Upper lobe of left lung (tissue), 6 donors: ENCODE measurements at places on chromosomes 16 and 17. TPM values are rescaled to one million over a fixed set of nuclear protein-coding genes. Genes with fewer than 3 reads are reported as not detected.
A peak's percentile ranks its signal among the peaks of the same experiment; 100 is the strongest.

The GP2 gene
- total RNA-seq = not detected

The KRT40 gene
- not detected for total RNA-seq

The OR2C1 gene
- not detected for total RNA-seq

The KRTAP3-1 gene
- not detected for total RNA-seq

The FN3KRP gene
- 18.5 TPM for total RNA-seq

The CNTNAP4 gene
- not detected for total RNA-seq

The SERPINF2 gene
- 30.9 TPM for total RNA-seq

The C1QTNF8 gene
- not detected for total RNA-seq

The TPSG1 gene
- 38.8 TPM for total RNA-seq

DNA sequence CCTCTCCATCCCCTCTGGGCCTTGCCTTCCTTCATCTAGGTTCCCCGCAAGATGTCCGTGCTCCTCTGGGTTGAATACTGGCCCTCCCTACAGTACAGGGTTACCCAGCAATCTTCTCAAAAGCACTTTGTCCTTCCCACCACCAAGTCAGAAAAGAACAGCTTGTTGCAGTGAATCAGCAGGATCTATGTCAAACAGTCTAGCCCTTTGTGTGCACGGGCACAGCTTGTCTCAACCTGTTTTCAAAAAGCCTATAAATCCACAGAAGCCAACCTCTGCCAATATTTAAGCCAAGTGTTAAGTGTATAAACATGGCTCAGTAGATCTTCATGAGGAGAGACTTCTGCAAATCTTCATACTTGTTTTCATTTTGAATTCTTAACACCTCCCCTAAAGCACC is 25.2 kb downstream of the C17orf67 start:
- H3K27ac ChIP-seq = no peak overlapping the region
- H3K27me3 ChIP-seq = no peaks in the 10 kb centered on the region
- H3K36me3 ChIP-seq = no peaks in the 10 kb centered on the region
- H3K4me3 ChIP-seq = no peak overlapping the region
- no peak for DNase-seq

GRCh38 chr16:25031441-25032307 is 16.5 kb upstream of the ARHGAP17 start:
- DNase-seq = peak; percentile 92
- H3K27ac ChIP-seq = peak overlapping the region; percentile 80
- no peaks in the 10 kb centered on the region for H3K36me3 ChIP-seq

DNA sequence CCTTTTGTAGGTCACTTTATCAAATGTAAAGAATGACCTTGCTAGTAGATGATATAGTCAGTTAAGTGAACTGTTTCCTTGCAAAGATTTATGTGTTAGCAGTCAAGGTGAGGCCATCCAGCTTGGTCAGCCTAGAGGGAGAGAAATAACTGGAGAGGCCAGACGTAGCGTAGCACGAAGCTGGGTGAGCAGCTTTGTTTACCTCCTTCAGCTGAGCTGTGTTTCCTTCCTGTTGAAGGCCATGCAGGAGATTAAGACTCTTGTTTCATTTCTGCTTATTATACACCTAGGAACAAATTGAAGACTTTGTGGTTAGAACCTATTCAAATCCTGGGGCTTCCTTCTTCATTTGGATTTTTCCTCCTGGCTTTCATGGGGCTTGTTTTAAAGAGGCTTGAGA is 267.1 kb downstream of the PHKB start:
- no peaks in the 10 kb centered on the region for H3K36me3 ChIP-seq
- no peak overlapping the region for H3K4me3 ChIP-seq

DNA sequence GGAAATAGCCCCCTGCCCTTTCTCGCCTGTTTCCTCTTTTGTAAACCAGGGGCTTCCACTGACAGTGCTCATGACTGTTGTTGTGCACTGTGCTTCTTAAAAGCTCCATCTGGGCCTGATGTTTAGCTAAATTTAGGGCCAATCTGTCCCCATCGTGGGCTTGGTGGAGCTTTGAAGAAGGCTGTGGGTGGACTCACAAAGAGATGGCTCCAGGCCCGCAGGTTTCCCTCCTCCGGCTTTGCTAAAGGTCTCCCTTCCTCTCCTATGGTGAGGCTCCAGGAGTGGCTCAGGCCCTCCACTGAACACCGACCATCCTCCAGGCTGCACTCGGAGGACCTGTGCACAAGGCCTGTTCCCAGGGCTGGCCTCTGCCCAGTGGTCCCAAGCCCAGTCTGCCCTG is 30.2 kb upstream of the XPO6 start:
- no peak overlapping the region for H3K4me3 ChIP-seq
- no peak for DNase-seq
- no peaks in the 10 kb centered on the region for H3K36me3 ChIP-seq
- H3K27ac ChIP-seq = no peak overlapping the region
- H3K4me1 ChIP-seq = no peaks in the 10 kb centered on the region

DNA sequence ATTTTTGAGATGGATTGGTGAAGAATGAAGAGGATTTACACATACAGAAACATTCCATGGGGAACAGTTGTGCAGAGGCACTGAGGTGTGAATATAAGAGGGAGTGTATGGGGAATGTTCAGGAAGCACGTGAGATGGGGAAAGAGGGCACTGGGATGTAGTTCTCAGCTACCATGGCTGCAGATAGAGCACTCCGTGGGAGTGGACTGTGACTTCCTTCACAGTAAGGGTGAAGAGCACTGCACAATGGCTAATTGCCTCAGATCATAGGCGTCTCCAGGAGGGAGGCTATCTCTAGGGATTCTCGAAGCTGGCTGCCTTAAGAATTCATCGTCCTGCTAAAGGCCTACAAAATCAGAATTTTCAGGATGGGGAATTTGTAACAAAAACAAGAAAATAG is 7.0 kb downstream of the YPEL2 start:
- H3K27me3 ChIP-seq = no peaks in the 10 kb centered on the region
- H3K4me1 ChIP-seq = peaks cover 55% of the 10 kb centered on the region
- H3K27ac ChIP-seq = no peak overlapping the region
- H3K4me3 ChIP-seq = no peak overlapping the region
- H3K36me3 ChIP-seq = no peaks in the 10 kb centered on the region
- DNase-seq = no peak

- no peak overlapping the region for H3K4me3 ChIP-seq
- no peak for DNase-seq
- H3K27ac ChIP-seq = no peak overlapping the region
- H3K4me1 ChIP-seq = no peaks in the 10 kb centered on the region
Measured at GRCh38 chr16:72958522-72959076, 89.3 kb downstream of the ZFHX3 start.

DNA sequence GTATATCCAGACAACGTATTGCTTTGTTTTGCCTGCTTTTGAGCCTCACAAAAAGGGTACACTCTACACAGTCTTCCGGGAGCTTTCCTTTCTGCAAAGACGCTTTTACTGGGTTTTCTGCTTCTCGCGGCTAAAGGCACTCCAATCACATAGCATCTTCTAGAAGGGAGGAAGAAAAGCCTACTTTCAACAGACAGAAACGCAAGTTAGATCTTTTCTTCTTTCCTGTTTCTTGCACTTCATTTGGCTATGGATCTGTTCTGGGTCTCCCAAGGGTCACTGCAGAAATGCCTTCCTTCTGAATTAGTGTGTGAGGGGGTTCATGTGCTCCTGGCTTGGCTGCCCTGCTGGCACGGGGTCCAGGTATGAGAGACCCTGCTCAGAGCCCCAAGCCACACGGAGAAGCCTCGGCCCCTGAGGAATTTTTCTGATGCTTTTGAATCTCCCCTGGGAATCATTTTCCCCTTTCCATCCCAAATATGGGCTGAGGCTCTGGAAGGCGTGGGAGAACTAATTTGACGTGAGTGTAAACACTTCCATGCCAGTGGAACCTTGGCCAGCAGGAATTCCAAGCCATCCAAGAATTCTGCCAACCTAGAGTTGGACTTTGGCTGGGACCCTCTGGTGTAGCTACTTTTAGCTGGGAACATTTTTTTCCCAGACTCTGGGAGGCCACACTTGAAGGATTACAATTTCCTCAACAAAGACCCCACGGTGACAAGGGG is 49.6 kb upstream of the NKD1 start:
- no peak overlapping the region for H3K27ac ChIP-seq
- no peaks in the 10 kb centered on the region for H3K4me1 ChIP-seq
- no peaks in the 10 kb centered on the region for H3K27me3 ChIP-seq
- H3K4me3 ChIP-seq = no peak overlapping the region
- DNase-seq = no peak

DNA sequence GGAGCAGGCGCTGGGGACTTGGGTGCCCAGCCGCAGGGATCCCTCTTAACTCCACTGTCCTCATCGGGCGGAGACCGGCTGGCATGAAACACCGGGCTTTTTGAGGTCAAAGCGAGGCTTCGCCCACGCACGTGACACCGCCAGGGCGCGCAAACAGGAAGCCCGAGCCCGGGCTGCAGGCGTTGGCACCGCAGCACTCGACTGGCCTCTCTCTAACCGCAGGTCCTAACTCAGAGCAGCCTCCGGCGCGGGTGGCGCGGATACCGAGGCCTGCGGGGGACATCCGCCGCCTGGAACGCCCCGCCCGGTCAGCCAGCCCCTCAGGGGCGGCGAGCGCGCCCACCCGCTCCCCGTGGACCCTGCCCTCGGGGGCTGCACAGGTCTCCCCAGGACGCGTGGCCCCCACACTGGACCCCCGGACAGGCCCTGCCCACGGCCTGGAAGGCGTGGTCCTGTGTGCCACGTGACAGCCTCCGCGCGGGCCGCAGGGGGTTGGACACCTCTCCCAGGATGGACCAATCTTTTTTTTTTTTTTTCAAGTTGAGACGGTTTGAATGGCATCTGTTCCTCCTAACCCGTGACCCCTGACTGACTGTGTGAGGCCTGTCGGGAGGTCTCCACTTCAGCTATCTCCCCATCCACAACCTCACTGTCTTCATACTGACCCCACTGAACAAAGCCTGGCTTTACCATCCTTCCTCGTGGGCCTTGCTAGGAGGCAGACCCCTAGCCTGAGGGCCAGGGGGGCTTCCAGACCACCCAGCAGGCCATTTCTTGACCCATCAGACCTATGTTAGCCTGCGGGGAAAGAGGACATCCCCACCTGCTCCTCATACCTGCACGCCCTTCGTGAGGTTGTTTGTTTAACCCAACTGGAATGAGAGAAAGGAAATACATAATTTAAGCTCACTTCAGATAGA is 8.4 kb upstream of the SLC47A2 start:
- H3K4me1 ChIP-seq = peaks cover 50% of the 10 kb centered on the region
- no peaks in the 10 kb centered on the region for H3K36me3 ChIP-seq
- no peak overlapping the region for H3K4me3 ChIP-seq
- H3K27ac ChIP-seq = peak overlapping the region; percentile 65

- no peaks in the 10 kb centered on the region for H3K27me3 ChIP-seq
- no peak for DNase-seq
- no peak overlapping the region for H3K27ac ChIP-seq
- H3K36me3 ChIP-seq = peaks cover 38% of the 10 kb centered on the region
- no peak overlapping the region for H3K4me3 ChIP-seq
Measured at GRCh38 chr16:88009563-88010342, 58.5 kb downstream of the BANP start.

GRCh38 chr16:56399047-56399446 is 26.3 kb downstream of the AMFR start:
- no peak overlapping the region for H3K4me3 ChIP-seq
- no peak for DNase-seq
- no peaks in the 10 kb centered on the region for H3K27me3 ChIP-seq
- no peaks in the 10 kb centered on the region for H3K4me1 ChIP-seq

GRCh38 chr17:4642286-4642685 is 808 bp upstream of the ALOX15 start:
- no peak overlapping the region for H3K27ac ChIP-seq
- peaks cover 16% of the 10 kb centered on the region for H3K27me3 ChIP-seq
- no peak for DNase-seq
- H3K36me3 ChIP-seq = no peaks in the 10 kb centered on the region
- no peak overlapping the region for H3K4me3 ChIP-seq
- H3K4me1 ChIP-seq = peaks cover 2% of the 10 kb centered on the region

GRCh38 chr17:33335491-33336173 is 42.5 kb upstream of the ASIC2 start:
- no peaks in the 10 kb centered on the region for H3K4me1 ChIP-seq
- no peak overlapping the region for H3K27ac ChIP-seq
- DNase-seq = no peak
- H3K27me3 ChIP-seq = no peaks in the 10 kb centered on the region
- H3K36me3 ChIP-seq = no peaks in the 10 kb centered on the region

DNA sequence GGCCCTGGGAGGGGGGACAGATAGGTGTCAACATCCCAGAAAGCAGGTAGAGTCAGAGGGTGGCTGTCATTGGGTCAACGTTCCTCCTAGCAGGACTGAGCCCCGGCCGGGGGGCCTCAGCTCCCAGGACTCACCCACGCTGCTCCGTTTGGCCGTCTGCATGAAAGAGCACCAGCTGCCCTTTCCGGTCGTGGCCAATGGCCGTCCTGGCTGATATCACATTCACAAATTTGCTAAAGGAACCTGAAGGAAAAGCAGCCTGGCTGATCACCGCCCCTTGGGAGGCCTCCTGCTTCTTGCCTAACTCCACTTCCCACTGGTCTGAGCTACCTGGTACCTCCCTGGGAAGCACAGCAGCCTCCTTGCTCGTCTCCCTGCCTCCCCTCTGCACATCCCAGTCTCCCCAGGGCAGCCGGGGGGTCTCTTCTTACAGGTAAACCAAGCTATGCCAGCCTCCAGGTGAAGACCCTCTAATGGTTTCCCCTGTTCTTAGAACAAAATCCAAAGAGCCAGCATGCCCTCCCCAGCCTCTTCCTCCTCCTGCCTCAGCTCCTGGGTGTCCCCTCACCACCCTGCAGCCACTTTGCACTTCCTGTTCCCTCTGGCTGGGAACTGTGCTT is 3.4 kb downstream of the NAGPA start:
- H3K36me3 ChIP-seq = peaks cover 32% of the 10 kb centered on the region
- H3K4me1 ChIP-seq = peaks cover 23% of the 10 kb centered on the region
- H3K4me3 ChIP-seq = no peak overlapping the region
- H3K27me3 ChIP-seq = no peaks in the 10 kb centered on the region
- no peak overlapping the region for H3K27ac ChIP-seq

DNA sequence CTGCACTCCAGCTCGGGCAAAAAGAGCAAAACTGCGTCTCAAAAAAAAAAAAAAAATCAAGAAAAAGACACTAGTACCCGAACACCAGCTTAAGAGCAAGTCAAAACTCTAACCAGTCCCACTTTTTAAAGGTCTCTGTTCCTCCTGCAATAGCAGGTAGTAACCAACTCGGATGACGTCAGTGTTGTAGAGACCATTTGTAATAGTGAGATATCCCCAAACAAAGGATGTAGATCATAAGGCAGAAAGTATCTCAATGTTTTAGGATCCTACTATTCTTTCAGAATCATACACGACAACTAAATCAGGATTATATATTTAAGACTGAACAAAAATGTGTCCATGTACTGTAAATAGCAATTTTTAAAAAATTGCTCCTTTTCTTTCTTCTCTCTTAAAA is 2.4 kb downstream of the JPT1 start:
- no peak overlapping the region for H3K4me3 ChIP-seq
- no peaks in the 10 kb centered on the region for H3K27me3 ChIP-seq
- peaks cover 6% of the 10 kb centered on the region for H3K36me3 ChIP-seq
- peaks cover 19% of the 10 kb centered on the region for H3K4me1 ChIP-seq
- no peak overlapping the region for H3K27ac ChIP-seq
- no peak for DNase-seq
